Stromal cell of bone marrow (primary cell): ENCODE measurements at places on chromosomes 2 and 18.
A peak's percentile ranks its signal among the peaks of the same experiment; 100 is the strongest.

- no peak for DNase-seq
Observed at GRCh38 chr2:230924092-230924469, 961 bp downstream of the GPR55 start.

- no peak for DNase-seq
Observed at GRCh38 chr2:128639693-128640092, 321.0 kb upstream of the HS6ST1 start.

DNA sequence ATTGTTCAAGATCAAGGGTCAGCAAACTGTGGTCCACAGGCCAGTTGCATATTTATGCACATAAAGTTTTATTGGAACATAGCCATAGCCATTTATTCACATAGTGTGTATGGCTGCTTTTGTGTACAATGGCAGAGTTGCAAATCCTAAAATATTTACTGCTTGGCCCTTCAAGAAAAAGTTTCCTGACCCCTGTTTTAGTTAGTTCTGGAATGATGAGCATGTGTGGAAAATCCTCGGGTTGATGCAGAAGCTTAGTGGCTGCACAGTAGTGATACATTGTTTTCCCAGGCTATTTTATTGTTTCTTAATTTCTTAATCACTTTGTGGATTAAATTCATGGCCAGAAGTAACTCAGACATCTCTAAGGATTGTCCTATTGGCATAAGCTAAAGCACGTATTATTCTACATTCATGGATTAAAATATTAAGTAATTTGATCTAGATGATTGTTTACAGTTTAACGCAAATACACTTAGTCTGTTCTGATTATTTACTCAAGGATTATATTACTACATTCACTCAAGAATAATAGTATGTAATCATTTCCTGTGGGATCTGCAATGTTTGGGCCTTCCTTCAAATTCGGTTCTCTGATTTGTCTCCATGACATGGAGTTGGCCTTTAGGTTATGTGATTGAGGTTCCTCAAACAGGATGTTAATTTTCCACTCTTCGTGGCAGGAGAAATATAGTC, 165.5 kb downstream of the TMEM247 start:
- DNase-seq = no peak

GRCh38 chr2:147567136-147567535, 277.7 kb upstream of the ACVR2A start:
- DNase-seq = no peak

- DNase-seq = no peak
Observed at GRCh38 chr2:22458440-22458839, 926.5 kb upstream of the KLHL29 start.

DNA sequence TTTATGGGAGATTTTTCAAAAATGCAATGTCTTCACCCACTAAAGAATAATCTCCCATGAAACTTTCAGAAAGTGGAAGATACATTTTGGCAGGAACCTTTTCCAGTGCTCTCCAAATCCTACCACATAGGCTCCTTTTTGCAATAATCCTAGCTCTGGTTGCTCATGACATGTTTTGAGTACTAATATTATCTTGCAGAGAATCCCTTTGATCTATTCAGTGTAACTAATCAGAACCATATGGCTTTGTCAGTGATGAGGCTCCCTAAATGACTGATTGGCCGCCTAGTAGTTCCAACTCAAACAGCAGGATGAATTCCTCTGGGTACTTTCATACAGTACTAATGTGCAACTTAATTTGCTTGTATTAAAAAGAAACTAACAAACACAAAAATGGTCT, 544.0 kb upstream of the FAM98A start:
- no peak for DNase-seq

DNA sequence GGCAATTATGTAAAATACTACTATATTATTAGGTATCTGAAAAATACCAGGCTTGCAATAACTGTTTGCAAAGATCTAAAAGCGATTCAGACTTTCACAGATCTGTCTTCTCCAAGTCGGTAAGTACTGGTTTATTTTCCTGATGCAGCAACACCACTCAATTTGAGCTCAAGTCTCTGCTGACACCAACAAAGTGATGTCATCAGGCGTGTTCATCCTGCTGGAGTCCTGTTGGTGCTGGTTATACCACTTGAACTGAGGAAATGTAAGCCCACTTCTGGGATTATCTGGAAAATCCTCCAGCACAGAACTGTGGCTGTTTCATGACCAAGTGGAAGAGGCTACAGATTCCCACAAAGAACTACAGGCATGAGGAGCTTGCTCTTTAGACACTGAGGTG, 267.6 kb downstream of the BCL2 start:
- DNase-seq = no peak

- DNase-seq = no peak
Observed at GRCh38 chr2:128475427-128476211, 157.0 kb upstream of the HS6ST1 start.

GRCh38 chr18:77400561-77400960, 150.9 kb downstream of the GALR1 start:
- no peak for DNase-seq

- DNase-seq = no peak
Observed at GRCh38 chr18:62828091-62828640, 112.8 kb downstream of the PHLPP1 start.

- no peak for DNase-seq
Observed at GRCh38 chr18:11657554-11657953, 31.5 kb upstream of the GNAL start.

DNA sequence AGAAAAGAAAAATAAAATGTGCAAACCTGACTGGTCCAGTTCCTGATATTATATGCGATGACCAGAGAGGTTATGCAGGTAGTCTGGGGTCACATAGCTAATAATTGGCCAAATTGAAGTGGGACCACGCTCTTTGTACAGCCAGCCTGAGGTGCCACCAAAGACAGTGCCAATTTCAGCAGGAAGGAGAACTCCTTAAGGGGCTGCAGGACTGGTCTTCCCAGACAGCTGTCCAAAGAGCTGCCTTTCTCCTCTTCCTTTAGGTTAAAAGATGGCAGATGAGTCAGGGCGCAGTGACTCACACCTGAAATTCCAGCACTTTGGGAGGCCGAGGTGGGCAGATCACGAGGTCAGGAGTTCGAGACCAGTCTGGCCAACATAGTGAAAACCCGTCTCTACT, 95.5 kb downstream of the ACKR3 start:
- no peak for DNase-seq

GRCh38 chr18:12308386-12309100, 502 bp downstream of the TUBB6 start:
- peak; percentile 80 for DNase-seq

- DNase-seq = peak; percentile 65
Observed at GRCh38 chr2:36485521-36485920, 112.4 kb downstream of the FEZ2 start.

- no peak for DNase-seq
Observed at GRCh38 chr2:227125506-227125905, 38.5 kb downstream of the COL4A4 start.

- no peak for DNase-seq
Observed at GRCh38 chr2:85421260-85422071, 3.0 kb downstream of the SH2D6 start.

GRCh38 chr2:225411452-225411851, 11.9 kb downstream of the NYAP2 start:
- no peak for DNase-seq

DNA sequence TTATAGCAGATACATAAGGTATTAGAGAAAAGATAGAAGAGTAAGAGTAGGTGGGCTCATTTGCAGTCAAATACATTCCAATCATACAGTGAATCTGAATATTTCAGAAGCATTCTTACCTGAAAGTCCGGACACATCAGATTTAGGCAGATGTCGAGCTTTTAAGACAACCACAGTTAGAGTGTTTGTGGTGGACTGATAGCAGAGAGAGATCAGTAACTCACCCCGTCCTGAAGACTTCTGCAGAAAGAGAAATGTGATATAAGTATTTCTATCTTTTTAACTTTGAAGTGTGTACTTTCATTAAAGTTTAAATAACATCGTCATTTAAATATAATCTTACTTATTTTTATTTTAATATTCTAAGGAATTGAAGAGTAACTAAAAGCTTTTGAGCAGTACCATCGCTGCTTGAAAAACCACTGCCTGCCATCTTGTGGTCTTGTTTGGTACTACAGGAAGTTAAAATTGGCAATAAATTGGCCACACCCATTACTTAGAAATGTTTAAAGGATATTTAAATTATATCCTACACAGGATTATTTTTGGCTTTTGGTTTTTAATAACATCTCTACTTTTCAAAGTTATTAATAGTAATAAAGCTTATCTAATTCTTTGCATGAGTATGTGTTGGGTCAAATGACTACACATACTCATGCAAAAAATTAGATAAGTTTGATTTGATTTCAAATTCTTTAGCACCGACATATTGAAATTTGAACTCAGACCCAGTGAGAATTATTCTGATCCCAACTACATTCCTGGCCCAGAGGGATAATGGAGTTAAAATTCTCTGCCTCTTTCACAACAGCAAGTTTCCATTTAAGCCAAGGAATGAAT, 5.5 kb downstream of the SYT4 start:
- peak; percentile 33 for DNase-seq

DNA sequence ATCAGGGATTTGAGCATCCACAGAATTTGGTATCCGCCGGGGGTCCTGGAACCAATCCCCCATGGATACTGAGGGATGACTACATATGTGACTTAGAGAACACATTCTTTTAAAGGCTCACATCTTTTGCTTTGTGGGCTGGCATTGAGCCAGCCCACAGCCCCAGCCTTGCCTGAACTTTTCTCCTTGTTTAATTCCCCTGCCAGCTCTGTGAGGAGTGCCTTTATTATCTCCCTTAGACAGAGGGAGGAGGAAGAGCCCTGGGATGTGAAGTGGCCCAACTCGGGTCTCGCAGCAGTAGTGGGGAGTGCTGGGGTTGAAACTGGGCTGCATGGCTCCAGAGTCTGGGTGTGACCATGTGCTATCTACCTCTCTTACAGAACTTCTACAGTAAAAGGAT, 7.6 kb downstream of the TTC39C start:
- no peak for DNase-seq

DNA sequence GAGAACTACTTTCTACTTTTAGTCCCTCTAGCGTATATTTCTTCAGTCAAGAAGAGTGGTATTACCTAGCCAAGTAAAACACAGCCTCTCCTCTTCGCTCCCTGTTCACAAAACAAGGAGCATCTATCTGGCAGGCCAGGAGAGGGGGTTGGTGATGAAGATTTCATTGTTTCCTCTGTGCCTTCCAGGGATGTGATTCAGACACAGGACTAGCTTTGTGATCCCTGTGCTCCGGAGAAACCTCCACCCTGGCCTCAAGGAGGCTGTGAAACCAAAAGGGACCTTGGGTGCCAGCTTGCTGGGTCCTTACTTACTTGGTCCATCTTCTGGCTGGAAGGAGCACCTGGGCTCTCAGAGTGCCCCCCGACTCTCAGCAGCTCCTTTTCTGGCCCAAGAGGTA, 5.7 kb downstream of the RHOB start:
- peak; percentile 31 for DNase-seq

- DNase-seq = no peak
Observed at GRCh38 chr2:1638281-1638860, 105.9 kb downstream of the PXDN start.

DNA sequence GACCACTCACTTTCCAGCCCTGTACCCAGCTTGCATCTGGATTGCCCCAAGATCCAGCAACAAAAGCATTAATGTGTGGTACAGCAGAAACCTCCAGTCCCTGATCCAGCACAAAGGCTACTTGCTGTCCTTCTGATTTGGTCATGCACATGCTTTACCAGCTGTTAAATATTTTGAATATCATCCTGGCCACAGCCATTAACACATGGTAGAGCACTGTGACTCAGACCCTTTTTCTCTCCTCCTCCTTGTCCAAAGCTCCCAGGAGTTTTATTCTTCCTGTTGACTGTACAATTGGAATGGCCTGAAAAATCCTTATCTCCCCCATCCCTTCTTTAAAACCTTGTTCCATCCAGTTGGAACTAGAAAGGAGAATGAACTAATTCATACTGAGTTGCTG, 419.7 kb upstream of the TNP1 start:
- DNase-seq = peak; percentile 94

DNA sequence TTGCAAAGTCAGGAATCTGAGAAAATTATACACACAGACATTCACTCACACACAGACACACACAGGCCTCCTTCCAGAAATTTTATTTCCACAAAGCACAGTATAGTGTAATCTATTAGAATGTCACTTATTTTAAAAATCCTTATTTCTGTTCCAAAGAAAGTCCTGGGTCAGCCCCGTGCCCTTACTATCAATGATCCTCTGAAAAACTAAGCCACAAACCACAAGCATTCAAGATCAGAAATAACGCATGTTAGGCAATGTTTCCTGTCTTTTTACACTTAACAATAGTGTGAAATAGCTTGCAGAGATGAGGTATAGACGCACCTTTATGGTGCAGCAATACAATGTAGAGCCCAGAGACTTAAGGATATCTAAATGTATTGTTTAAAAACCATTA, 25.8 kb downstream of the TBC1D8 start:
- no peak for DNase-seq

- no peak for DNase-seq
Observed at GRCh38 chr2:54931473-54931872, 118.8 kb downstream of the RTN4 start.

DNA sequence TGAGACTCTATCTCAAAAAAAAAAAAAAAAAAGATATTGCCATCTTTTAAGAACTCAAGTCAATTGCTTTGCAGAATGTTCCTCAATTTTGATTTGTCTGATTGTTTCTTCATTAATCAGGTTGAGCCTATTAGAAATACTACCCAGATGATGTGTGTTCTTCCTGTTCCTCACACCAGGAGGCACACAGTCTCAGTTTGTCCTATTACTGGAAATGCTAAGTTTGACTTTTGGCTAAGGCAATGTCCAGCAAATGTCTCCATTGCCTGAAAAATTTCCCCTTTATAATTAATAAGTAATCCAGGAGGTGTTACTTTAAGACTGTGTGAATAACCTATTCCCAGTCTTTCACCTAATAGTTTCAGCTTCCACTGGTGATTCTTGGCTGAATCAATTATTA, 28.4 kb downstream of the BOLA3 start:
- no peak for DNase-seq
